ENCODE measurements at places on chromosomes 2 and 18. TPM values are rescaled to one million over a fixed set of nuclear protein-coding genes. Genes with fewer than 3 reads are reported as not detected.

The COLEC11 gene
- total RNA-seq = not detected

The TRIM54 gene
- 0.10 TPM for total RNA-seq

The TMEM247 gene
- not detected for total RNA-seq

The SNORC gene
- 1.2 TPM for total RNA-seq

The MTLN gene
- 44.4 TPM for total RNA-seq

The G6PC2 gene
- total RNA-seq = not detected

The DCDC2C gene
- total RNA-seq = not detected

The KATNAL2 gene
- total RNA-seq = not detected

The RND3 gene
- total RNA-seq = not detected
